Suprapubic skin (tissue), 4 donors: ENCODE measurements at places on chromosomes 13 and 19.

GRCh38 chr19:1079566-1080111, 12.7 kb downstream of the ARHGAP45 start:
- DNase-seq, result no peak

DNA sequence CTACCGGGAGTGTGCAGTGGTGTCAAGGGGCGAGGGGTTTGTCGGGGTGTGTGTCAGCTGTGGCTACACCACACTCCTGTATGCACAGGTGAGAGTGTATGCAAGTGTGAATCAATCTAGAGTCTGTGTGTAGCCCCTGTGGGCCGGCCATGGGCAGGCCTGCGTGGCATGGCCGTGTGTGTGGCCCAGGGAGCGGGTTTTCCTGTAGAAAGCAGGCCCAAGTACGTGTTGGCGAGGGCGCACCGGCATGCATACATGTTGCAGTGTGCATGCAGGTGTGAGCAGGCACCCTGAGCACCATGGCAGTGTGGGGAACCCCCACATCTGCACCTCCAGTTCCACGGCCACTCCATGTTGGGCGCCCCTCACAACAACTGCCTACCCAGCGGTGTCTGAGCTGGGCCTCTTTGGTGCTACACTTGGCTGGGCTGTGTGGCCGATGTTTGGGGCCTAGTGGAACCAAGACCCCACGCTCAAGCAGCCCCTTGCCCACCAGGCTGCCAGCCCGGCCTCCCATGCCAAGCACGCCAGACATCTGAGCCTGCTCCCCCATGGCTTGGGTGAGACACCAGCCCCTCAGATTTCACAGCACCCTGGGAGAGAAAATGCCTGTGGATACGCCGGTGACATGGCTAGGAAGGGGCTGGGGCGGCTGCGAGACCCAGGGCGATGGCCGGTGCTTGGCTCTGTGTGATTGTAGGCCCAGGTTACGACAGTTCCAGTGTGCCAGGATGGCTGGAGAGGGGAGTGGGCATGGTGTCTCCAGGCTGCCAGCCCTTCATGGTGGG, 2.1 kb downstream of the NFIX start:
- no peak for DNase-seq

DNA sequence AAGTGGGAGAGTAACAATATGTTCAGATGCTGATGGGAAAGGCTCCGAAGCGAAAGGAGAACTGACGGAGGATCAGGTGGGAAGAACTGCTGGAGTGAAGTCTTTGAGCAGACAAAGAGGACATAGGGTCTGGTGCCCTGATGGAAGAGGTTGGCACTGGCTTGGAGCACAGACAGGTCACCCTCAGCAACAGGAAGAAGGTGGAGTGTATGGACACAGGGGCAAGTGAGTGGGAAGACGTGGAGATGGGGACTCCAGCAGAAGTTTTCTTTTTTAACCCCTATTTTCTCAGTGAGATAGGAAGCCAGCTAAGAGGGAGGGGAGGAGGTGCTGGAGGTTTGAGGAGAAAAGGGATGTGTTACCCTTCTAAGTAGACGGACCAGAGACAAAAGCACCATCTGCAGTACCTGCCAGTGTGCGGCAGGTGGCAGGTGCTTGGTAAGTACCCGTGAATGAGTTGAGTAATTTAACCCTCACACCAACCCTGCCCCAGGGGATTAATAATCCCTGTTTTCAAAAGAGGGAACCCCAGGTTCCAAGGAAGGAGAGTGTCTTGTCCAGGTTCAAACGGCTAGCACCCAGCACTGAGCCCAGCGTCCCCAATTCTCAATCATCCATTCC, 11.2 kb downstream of the HAS1 start:
- DNase-seq, result no peak

DNA sequence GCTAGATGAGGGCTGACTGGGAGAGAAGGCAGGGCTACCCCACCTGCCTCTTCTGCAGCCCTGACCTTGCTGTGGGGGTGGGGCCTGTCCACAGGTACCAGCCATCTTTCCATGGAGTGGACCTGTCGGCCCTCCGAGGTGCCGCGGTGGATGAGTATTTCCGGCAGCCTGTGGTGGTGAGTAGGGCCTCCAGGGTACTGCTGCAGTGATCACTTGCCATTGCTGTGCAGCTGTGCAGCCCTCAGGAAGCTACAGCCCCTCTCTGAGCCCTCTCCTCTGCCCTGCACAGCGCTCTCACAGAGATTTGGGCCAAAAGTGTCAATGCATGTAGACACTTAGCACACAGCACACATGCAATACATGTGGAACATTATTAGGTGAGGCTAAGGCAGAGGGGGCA, 11.8 kb downstream of the YIPF2 start:
- DNase-seq, result no peak

DNA sequence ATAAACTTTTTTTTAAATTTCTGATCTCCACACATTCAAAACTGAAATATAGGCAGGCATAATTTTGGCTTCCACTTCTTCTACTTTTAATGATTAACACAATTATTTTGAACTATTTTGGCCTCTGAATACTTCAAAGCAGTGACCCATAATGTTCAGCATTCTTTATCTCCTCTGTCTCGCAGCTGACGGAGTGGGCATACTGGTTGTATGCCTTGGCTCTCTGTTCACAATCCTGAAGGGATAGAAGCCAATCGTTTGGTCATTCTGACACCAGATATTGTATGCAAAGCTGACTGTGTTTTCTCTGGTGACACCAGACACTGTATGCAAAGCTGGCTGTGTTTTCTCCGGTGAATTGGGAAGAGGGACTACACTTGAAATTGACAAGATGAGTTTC, 833.0 kb downstream of the EFNB2 start:
- DNase-seq, result no peak

- DNase-seq, result peak; percentile 80
These were observed at the start of gene MYH14 for GRCh38 chr19:50203281-50204080. TSS of gene MYH14 (plus strand) at chr19:50203622. CDS start at chr19:50210366, 6,744 bp downstream.

- no peak for DNase-seq
These were observed 3.3 kb downstream of the VSTM2B start for GRCh38 chr19:29528946-29529645.

GRCh38 chr19:41064974-41065569, 23.2 kb upstream of the CYP2A13 start:
- DNase-seq, result no peak

GRCh38 chr19:3866910-3867638, 1.8 kb downstream of the ZFR2 start:
- DNase-seq, result no peak

DNA sequence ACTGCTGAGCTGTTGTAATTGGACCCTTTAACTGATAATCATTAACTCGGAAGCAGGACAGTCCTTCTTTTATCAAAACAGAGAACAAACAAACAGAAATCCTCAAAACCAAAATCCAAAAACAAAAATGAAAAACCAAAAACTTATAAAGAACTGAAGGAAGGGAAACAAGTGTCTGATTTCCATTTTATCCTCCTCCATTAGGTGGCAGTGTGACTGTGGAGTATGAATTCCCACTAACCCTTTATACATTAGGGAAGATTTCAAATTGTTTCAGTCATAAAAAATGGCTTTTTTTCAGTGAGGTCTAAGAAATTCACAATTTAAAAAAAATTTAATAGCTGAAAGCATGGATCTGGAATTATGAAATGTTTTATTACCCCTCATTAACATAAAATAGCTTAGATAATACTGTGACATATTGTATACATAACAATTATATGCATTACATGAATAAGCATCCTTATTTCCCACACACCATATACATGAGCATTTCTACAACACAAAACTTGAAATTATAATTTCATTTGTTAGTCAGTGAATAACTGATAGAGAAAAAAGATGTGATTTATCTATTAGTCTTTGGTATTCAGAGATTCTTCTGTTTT, 1074.3 kb upstream of the PCDH9 start:
- DNase-seq, result no peak

DNA sequence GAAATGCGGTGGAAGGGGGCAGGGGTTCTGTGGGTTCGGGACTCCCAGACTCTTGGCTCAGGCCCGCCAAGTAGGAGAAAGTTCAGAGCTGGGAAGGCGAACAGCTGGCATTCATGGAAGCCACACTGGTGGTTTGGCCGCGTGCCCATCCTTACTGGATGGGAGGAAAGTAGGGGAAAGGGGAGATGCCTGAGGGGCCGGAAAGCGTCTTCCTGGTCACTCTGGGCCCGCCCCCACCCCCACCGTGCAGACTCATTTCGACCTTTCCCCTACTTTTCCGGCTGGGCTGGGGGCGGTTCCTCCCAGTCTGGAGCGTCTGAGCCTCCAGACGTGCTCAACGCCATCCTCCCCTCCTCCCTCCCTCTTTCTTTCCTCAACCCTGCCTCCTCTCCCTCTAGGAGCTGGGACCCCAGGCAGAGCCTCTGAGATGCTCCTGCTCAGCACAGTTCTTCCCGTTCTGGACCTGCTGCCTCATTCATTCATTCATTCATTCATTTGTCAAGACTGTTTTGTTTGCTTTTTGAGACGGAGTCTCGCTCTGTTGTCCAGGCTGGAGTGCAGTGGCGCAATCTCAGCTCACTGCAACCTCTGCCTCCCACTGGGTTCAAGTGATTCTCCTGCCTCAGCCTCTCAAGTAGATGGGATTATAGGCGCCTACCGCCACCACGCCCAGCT, 3.5 kb downstream of the ANGPTL4 start:
- peak; percentile 90 for DNase-seq

DNA sequence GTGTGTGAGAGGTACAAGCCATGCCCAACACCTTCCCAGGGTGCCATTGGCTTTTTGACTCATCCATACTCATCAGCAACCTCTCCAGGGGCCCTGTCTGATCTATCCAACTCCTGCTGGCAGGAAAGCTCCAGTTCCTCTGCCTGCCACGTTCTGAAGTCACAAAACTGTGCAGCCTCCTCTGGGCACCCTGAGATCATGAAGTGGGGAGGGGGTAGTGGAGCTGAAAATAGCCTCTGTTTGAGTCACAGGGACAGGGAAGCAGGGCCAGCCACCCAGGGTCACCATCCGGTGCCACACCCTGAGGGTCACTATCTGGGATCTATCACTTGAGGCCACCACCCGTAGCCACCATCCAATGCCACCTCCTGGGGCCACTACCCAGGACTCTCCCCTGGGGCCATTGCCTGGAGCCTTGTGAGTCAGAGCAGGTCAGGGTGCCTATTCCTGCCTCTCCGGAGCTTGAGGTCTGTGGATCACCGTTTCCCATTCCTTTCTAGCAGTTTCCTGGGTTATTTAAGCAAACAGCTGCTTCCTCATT, 172.1 kb downstream of the NUFIP1 start:
- DNase-seq, result no peak

GRCh38 chr13:23443110-23443509, 9.6 kb upstream of the SACS start:
- DNase-seq, result no peak

- DNase-seq, result no peak
These were observed 67.9 kb downstream of the CCDC70 start for GRCh38 chr13:51929699-51930098.

DNA sequence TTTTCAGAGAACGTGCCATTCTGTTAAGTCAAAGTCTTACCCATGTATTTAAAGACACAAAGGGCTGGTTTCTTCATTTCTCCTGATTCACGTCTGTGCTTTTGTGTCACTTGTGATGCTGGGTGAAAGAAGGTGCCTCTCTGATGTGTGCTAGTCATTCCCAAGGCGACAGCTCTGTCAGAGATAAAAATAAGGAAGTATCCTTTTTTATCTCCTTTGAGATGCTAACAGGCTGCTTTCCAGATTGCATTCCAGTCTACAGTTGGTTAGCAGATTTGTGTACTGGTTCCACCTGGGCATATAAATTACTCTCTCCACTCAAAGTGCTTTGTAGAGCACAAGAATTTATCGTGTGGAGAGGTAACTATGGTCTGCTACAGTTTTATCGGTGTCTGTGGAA, 33.5 kb upstream of the DCT start:
- DNase-seq, result no peak

DNA sequence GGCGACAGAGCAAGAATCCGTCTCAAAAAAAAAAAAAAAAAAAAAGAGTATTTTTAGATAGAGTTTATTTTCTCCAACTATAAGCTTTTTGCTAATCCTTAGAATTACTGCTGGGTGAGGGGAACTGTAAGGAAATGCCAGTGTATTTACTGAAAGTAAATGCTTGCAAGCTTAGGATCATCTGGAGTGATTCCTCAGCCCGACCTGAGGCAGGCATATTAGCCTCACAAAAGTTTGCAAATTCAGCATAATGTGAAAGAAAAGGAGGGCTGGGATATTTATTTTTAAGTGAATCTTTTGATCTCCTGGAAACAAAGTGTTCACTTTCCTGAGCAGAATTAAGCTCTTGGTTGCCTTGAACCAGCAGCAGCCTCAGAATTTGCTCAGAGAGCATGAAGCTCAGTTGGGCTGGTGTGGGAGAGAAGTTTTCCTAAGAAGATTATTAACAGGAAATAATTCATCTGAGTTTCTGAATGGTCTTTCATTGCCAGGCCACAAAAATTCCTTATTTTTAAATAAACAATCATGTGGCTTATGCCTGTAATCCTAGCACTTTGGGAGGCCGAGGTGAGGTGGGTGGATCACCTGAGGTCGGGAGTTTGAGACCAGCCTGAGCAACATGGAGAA, 24.7 kb upstream of the SPATA13 start:
- no peak for DNase-seq

DNA sequence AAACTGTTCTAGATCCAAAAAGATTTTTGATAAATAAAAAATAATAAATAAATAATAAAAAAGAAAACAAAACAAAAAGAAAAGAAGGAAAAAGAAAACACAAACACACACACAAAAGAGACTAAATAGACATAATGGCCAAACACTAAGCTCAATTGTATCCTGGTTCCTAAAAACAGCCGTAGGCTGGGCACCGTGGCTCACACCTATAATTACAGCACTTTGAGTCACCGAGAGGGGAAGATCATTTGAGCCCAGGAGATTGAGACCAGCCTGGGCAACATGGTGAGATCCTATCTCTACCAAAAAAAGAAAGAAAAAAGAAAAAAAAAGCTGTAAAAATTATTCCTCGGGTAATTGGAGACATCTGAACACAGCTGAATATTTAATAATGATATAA, 8.9 kb downstream of the ETHE1 start:
- DNase-seq, result no peak

GRCh38 chr19:3556423-3556977, 886 bp downstream of the MFSD12 start:
- DNase-seq, result no peak

DNA sequence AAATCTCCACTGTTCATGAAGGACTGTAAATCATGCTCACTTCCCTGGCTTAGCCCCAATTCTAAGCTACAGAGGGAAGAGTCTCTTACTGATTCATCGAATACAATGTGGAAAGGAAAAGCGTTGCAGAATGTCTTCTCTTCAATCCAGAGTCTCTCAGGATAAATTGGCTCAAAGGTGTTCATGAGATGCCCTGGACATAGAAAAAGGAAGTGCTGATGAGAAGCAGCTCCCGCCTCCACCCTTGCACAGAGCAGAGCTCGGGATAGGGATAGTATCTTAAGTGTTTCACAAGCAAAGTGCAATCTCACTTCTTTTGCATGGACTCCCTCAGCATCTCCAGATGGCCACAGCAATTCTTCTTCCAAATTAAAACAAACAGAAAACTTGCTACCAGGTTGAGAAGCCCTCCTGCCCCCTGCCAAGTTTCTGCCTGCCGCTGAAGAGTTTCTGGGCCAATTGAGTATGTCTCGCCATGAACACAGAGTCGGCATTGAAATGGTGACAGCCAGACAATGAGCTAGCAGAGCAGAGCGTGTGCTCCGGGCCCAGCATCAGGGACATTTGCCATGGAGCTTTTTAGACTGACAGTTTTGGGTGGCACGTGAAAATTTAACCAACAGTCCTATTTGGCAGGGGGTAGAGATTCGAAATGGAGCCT, 85.7 kb downstream of the C13orf42 start:
- no peak for DNase-seq

DNA sequence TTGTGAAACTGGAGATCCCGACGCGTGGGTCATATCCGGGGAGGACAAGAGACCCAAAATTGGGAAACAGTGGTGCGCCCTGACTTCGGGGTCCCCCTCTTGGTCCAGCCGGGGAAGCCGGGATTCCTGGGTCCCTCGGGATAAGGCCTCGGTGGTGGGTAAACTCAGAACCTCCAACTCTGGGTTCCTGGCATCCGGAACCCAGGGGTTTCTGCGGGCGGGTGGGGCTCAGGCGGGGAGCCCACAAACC, 688 bp downstream of the ZFP36 start:
- DNase-seq, result no peak
